ENCODE measurements at places on chromosomes 7 and 10. TPM values are rescaled to one million over a fixed set of nuclear protein-coding genes. Genes with fewer than 3 reads are reported as not detected.

Gene DEPP1
- 116 TPM for total RNA-seq

Gene H2BK1
- not detected for total RNA-seq

Gene GPAM
- total RNA-seq, result 4.4 TPM

Gene PNLIPRP3
- 2.4 TPM for total RNA-seq

Gene ABCA13
- 7.3 TPM for total RNA-seq

Data from esophagus squamous epithelium (tissue), 5 donors.